PC-3 (cell line): ENCODE measurements at places on chromosomes 12 and 14.
A peak's percentile ranks its signal among the peaks of the same experiment; 100 is the strongest.

DNA sequence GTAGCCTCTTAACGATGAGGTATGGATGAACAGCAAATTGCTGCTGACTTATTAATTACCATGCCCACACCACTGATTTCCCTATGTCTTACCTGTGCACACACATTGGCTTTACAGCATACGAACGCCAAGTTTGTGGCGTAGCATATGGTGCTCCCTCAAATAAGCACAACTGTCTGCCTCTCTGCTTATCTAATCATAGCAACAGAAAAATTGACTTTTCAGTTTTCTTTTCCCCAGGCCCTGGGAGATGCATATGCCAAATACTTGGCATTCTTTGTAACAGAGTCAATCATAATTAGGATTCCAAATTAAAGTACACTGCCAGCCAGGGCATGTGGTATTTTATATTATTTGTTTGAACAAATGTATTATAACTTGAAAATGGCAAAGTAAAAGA is 625.5 kb downstream of the DIO2 start:
- DNase-seq = peak; percentile 8

- DNase-seq = peak; percentile 39
Measured at GRCh38 chr12:56897844-56898361, 36.3 kb downstream of the SDR9C7 start.

GRCh38 chr12:45166056-45166455 is 49.8 kb upstream of the ANO6 start:
- DNase-seq = no peak

GRCh38 chr14:23518709-23519108 is 32.9 kb downstream of the ZFHX2 start:
- no peak for DNase-seq

- DNase-seq = peak; percentile 13
Measured at GRCh38 chr12:56104815-56105608, 653 bp downstream of the PA2G4 start.

- peak; percentile 91 for DNase-seq
Measured at GRCh38 chr12:3168223-3169221, 91.3 kb downstream of the TSPAN9 start.
